Effector memory CD8-positive, alpha-beta T cell (primary cell): ENCODE measurements at places on chromosomes 2 and 18.

- no peaks in the 10 kb centered on the region for H3K27me3 ChIP-seq
- H3K4me3 ChIP-seq: no peak overlapping the region
- no peak overlapping the region for H3K27ac ChIP-seq
- no peaks in the 10 kb centered on the region for H3K4me1 ChIP-seq
- DNase-seq: no peak
- no peaks in the 10 kb centered on the region for H3K36me3 ChIP-seq
Measured at GRCh38 chr2:138948070-138948539, 167.9 kb upstream of the NXPH2 start.

DNA sequence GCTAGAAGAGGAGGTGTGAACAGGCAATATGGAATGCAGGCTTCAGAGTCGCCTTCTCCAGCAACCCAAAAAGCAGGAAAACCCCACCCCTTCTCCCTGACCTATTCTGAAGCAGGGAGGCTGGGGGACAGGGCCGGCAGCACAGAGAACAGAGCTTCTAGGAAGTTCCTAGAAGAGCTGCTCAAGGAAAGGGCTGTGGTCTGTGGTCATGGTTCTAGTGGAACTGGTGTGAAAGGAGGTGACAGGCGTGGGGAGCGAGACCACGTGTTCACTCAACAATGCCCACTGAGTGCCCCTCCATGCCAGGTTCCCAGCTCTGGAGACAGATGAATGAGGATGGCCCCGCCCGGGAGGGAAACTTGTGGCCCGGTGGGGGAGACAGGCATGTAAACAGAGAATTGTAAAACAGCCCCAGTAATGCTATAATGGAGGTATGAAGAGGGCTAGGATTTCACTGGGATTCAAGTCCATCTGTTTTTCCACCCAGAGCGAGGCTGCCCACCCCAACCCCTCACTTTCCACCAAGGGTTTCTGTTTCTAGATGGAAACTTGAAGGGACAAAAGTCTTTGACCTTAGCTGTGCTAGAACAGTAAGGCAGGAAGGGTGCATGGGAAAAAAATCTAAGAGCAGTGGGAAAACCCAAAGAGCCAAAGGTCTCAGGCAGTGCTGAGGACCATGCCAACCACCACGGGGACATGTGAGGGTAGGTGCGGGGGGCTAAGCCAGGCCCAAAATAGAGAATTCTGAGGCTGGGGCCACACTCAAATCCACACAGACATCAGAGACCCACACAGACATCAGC lies 71.8 kb downstream of the TNS1 start:
- DNase-seq: no peak
- no peak overlapping the region for H3K27ac ChIP-seq
- peaks cover 27% of the 10 kb centered on the region for H3K27me3 ChIP-seq
- H3K4me1 ChIP-seq: no peaks in the 10 kb centered on the region

GRCh38 chr2:197908156-197908555 lies 103.8 kb downstream of the PLCL1 start:
- H3K27ac ChIP-seq: no peak overlapping the region
- peaks cover 4% of the 10 kb centered on the region for H3K36me3 ChIP-seq
- peaks cover 7% of the 10 kb centered on the region for H3K4me1 ChIP-seq
- no peak for DNase-seq

- DNase-seq: no peak
- no peak overlapping the region for H3K4me3 ChIP-seq
- no peaks in the 10 kb centered on the region for H3K4me1 ChIP-seq
- peaks cover 10% of the 10 kb centered on the region for H3K27me3 ChIP-seq
- H3K27ac ChIP-seq: no peak overlapping the region
Measured at GRCh38 chr2:173059292-173059691, 16.4 kb upstream of the MAP3K20 start.

DNA sequence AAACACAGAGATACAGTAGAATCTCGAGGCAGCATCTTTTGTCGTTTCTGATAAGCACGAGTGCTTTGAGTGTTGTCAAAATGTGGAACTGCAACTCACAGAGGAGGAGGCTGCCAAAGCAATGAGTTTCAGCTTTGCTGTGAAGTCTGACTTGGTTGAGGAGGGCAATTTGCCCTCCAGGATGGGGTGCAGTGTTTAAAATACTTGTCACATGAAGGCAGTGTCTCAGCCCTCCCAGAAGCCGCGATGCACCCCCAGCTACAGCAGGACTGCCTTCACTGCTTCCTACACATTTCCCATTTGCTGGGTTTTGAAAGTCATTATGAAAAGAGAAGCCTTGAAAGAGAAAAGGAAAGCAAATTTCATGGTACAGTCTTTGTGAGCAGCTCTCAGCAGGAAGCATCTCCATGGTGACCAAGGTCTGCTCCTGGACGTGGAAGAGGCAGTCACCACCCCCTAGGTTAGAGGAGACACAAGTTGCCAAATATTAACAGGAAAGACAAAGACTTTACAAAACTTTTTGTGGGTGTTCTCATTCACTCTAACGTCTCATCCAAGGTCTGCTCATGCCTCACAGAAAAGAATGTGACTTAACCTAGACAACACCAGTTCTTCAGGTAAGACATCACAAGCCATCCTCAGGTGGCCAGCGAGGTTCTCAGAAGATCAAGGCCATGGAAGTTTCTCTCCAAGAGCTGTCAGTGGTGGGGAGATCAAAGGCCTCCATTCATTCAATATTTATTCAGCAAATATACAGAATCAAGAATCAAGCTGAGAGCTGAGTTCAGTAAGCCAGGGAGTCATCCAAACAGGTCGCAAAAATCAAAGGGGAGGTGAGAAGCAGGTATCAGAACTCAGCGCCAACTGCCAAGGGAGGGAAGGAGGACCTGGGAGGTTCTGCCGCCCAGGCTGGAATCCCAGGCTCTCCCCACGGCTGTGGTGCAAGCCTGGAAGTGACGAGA lies 476.0 kb downstream of the EIPR1 start:
- H3K27me3 ChIP-seq: peaks cover 6% of the 10 kb centered on the region
- no peak overlapping the region for H3K4me3 ChIP-seq
- DNase-seq: no peak
- no peaks in the 10 kb centered on the region for H3K36me3 ChIP-seq
- H3K4me1 ChIP-seq: peaks cover 6% of the 10 kb centered on the region

- no peaks in the 10 kb centered on the region for H3K4me1 ChIP-seq
- no peak overlapping the region for H3K4me3 ChIP-seq
- peaks cover 2% of the 10 kb centered on the region for H3K36me3 ChIP-seq
- peaks cover 49% of the 10 kb centered on the region for H3K27me3 ChIP-seq
Measured at GRCh38 chr2:237271698-237272652, 142.0 kb downstream of the COL6A3 start.

DNA sequence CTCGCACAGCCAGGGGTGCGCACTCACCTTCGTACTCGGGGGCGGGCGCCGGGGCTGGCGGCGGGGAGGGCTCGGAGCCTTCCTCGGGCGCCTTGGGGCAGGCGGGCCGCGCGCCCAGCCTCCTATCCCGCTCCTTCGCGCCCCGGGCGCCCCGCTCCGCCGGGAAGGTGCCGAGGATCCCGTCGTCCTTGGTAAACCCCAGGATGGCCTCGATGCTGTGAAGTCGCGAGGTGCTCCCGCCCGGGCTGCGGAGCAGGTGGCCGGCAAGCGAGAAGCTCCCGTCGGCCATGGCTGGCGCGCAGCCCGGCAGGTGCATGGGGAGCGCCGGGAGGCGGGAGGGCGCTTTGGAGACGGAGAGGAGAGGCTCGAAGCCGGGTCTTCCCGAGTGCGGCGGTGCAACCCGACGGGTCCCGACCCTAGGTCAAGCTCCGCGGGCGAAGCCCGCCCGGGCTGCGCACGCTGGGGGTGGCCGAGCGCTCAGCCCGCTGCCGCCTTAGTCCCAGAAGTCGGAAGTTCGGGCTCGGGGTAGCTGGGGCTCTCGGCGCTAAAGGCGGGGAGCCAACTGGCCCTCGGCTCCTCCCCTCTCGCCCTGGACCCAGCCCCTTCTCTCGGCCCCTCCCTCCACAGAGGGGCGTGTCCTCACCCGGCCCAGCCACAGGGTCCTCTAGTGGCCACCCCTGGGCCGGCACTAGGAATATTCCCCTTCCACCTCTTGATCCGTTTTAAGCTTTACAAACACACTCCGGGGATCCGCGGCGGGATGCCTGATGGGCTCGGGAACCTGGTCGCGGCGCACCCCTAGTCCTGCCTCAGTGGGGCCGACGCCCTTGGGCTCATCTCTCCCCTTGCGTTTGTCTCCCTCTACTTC lies at the start of gene RAX:
Gene RAX, minus strand, starts transcription at position 564 of the 868 bp plus-strand sequence. Its CDS starts 248 bp downstream, at position 316.
- DNase-seq: no peak
- peak within 1 kb of the TSS; percentile 60 for H3K4me3 ChIP-seq
- H3K36me3 ChIP-seq: no peaks in the 10 kb centered on the region
- no peak within 1 kb of the TSS for H3K27ac ChIP-seq

DNA sequence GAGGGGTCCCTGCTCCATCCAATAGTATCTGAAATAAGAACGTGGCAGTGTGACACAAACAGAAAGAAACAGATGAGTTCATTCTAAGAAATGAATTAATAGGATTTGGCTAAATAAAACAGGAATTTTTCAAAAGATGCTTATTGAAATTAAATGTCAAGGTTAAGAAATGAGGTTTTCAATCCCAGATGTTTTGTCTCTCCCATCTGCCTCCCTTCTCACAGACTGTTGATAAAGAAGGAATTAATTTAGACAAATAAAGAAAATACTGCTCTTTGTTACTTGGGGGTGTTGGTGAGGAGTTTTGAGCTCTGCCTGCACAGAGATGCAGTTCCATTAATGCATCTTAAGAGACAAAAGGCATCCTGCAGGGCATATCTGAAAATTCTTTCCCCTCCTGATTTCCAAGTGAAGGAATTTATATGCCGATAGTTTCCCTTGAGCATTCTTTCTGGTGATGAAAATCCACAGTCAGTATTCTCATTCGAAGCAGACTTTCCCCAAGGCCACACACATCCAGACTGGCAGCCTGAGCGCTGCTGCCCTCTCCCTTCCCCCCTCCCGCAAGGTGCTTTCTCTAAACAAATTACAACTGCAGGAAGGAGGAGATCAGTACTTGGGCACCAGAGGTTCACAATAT lies 385.4 kb upstream of the RND3 start:
- no peaks in the 10 kb centered on the region for H3K27me3 ChIP-seq
- DNase-seq: no peak
- no peak overlapping the region for H3K27ac ChIP-seq
- H3K4me3 ChIP-seq: no peak overlapping the region
- H3K36me3 ChIP-seq: no peaks in the 10 kb centered on the region

- H3K4me1 ChIP-seq: no peaks in the 10 kb centered on the region
- no peaks in the 10 kb centered on the region for H3K36me3 ChIP-seq
- H3K27ac ChIP-seq: no peak overlapping the region
- peaks cover 17% of the 10 kb centered on the region for H3K27me3 ChIP-seq
- no peak for DNase-seq
Measured at GRCh38 chr18:50638016-50638883, 78.4 kb downstream of the MAPK4 start.

- H3K4me1 ChIP-seq: no peaks in the 10 kb centered on the region
- H3K27ac ChIP-seq: no peak overlapping the region
- no peak overlapping the region for H3K4me3 ChIP-seq
- DNase-seq: no peak
- H3K27me3 ChIP-seq: no peaks in the 10 kb centered on the region
Measured at GRCh38 chr18:27428120-27428519, 243.0 kb upstream of the CHST9 start.

GRCh38 chr18:56221195-56222065 lies 417.0 kb downstream of the TXNL1 start:
- no peaks in the 10 kb centered on the region for H3K36me3 ChIP-seq
- H3K27me3 ChIP-seq: no peaks in the 10 kb centered on the region
- H3K4me3 ChIP-seq: no peak overlapping the region
- H3K4me1 ChIP-seq: no peaks in the 10 kb centered on the region
- no peak for DNase-seq

DNA sequence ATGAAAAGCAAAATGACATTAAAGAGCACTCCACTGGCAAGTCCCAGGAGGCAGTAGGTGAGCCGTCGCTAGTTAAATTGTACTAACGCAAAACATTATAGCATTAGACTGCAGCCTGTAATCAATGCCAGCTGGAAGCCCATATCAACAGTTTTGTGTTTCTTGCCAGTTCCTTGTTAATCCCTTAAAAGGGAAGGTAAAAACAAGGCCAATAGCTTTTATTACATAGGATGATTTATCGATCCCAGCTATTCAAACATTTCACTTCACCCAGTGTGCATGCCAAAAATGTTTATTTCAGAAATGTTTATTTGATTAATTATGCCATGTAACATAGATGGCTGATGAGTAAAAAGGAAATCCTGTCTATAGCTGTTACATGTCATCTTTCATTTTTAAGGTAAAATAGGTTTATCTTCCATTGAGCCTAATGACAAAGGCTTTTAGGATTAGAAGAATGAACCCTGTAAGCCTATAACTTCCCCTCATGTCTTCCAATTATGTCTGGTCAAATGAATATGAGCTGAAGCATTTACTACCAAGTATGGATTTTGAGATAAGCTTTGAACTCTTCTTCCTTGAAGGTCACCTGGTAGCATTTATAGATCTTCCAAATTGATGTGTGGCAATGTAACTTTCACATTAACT lies 591.2 kb downstream of the RNF144A start:
- H3K4me1 ChIP-seq: no peaks in the 10 kb centered on the region
- no peak overlapping the region for H3K4me3 ChIP-seq
- no peaks in the 10 kb centered on the region for H3K36me3 ChIP-seq
- H3K27ac ChIP-seq: no peak overlapping the region

- no peaks in the 10 kb centered on the region for H3K27me3 ChIP-seq
- no peaks in the 10 kb centered on the region for H3K4me1 ChIP-seq
- H3K4me3 ChIP-seq: no peak overlapping the region
- H3K27ac ChIP-seq: no peak overlapping the region
Measured at GRCh38 chr2:13542061-13542460, 825.3 kb downstream of the TRIB2 start.

- H3K27me3 ChIP-seq: peaks cover 28% of the 10 kb centered on the region
- no peak overlapping the region for H3K4me3 ChIP-seq
- no peaks in the 10 kb centered on the region for H3K4me1 ChIP-seq
- no peak for DNase-seq
- H3K27ac ChIP-seq: no peak overlapping the region
Measured at GRCh38 chr2:126495189-126495588, 160.8 kb upstream of the GYPC start.

DNA sequence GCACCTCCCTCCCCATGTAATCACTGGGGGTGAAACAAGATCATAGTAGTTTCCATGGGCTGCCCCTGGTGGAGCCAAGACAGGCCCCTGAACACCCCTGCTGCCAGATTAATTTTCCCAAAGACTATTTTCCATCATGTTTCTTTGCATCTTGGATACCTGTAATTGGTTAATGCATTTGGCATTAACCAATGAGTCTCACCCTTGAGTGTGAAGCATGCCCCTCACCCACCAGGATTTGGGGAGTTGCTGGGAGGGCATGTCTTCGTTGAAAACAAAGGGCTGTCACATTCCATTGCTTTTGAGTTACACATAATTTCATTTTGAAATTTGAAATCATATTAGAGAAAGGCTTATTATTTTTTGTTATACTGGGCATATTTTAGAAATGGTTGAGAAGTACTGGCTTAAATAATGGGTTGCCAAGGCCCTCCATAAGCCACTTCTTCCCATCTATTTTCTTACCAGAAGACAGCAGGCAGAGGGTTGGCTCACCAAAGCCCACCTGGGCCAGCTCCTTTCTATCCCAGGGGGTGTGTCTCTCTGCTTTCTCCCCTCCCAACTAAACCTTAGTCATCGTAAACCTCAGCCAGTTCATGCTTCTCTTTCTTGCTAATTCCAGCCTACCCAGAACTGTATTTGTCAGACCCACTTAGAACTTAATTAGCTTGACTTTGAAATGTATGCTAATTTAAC lies 51.8 kb downstream of the ATIC start:
- no peaks in the 10 kb centered on the region for H3K4me1 ChIP-seq
- H3K27ac ChIP-seq: no peak overlapping the region
- DNase-seq: no peak
